Sigmoid colon (tissue), 7 donors: ENCODE measurements at places on chromosomes 4 and X.

GRCh38 chr4:25361253-25361652 is 15.8 kb upstream of the ANAPC4 start:
- H3K4me3 ChIP-seq = no peak overlapping the region
- H3K4me1 ChIP-seq = no peaks in the 10 kb centered on the region
- H3K27me3 ChIP-seq = no peaks in the 10 kb centered on the region
- DNase-seq = no peak

- no peaks in the 10 kb centered on the region for H3K4me1 ChIP-seq
- DNase-seq = no peak
- no peak overlapping the region for H3K4me3 ChIP-seq
- no peaks in the 10 kb centered on the region for H3K27me3 ChIP-seq
These were observed 111.5 kb downstream of the GNL3L start for GRCh38 chrX:54641530-54641929.

DNA sequence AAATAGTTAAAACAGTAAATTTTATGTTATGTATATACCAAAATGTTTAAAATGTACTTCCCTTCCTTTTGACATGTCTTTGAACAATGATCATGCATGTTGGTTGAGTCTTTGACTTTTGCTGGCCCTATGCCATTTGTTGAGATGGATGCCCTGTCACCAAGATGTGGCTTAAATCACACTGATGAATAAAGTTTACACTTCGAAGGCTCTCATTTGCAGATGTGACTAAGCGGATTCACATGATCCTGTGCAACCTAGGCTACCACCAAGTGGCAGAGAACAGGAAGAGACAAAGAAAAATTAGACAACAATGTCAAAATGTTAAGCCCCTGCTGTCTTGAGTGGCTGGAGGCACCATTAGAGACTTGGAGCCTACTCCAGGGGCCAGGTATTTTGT is 139.9 kb downstream of the RAB28 start:
- no peaks in the 10 kb centered on the region for H3K36me3 ChIP-seq
- H3K4me1 ChIP-seq = no peaks in the 10 kb centered on the region
- no peak overlapping the region for H3K27ac ChIP-seq
- no peaks in the 10 kb centered on the region for H3K27me3 ChIP-seq

DNA sequence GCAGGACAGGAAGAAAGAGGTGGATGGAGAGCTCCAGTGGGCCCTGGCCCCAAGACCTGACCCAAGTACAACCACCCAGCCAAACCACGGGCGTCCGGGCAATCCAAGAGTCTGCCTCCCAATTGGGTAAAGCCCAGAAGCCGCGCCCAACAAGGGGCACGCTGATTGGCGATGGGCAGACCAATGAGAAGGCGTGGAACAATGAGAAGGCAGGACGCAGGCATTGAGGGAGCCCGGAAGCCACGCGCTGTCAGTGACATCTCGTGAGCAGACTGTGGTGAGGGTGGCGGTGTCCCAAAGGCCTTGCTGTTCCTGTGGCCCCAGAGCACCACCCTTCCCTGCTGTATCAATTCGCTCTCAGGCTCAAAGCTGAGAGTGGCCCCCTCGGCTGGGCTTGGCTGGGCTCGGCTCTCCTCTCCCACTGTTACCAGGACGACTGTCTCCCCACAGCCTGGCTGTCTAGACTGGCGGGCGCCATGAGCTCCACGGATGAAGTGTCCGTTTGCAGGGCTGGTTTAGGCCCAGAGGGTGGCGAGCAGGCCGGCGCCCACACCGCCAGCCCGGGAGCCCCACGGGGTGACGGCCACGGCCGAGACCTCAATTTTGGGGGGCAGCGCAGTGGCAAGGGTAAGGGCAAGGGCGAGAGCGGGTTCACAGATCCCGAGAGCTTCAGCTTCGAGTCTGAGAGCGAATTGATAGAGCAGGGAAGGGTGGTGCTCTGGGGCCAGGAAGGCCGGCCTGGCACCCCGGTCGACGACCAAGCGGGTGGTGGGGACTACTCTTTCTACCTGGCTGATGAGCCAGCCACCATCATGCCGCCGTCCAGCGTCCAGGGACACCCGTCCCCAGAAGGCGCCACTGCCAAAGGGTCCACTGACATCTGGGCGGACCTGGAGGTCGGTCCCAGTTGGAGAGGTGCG is at the start of gene LOC101059915:
LOC101059915 (plus strand) TSS at position 219 of the 920 bp plus-strand sequence.
- no peak for DNase-seq
- H3K4me3 ChIP-seq = no peak within 1 kb of the TSS
- H3K27ac ChIP-seq = no peak within 1 kb of the TSS
- no peaks in the 10 kb centered on the region for H3K4me1 ChIP-seq

DNA sequence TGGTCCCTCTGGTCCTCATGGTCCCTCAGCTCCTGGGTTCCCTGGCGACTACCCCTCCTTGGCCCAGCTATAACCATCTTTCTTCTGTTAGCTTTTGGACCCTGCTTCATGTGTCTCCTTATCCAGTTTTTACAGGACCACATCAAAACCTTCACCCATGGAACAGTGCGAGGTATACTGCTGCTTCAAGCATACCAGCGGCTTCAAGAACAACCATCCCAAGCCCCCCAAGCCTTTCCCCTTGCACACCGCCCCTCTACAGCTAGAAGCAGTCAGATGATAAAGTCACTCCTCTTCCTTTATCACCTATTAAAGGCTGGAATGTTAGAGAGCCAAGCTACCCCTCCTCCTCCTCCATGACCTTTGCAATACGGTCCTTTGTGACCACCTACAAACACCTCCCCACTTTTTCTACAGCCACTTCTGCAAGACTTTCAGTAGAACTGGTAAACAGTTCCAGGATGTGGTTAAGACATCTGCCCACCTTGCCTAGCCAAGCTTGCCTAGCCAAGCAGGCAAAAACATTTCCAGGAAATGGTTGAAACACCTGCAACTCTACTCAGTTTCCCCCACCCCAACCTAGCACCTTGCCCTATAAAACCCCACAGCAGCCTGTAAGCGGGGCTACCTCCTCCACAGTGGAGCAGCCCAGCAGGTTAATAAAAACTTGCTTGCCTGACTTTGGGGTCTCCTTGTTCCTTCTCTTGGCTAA is 125.7 kb downstream of the ZC4H2 start:
- no peaks in the 10 kb centered on the region for H3K36me3 ChIP-seq
- no peak overlapping the region for H3K27ac ChIP-seq
- no peak overlapping the region for H3K4me3 ChIP-seq
- no peaks in the 10 kb centered on the region for H3K27me3 ChIP-seq

DNA sequence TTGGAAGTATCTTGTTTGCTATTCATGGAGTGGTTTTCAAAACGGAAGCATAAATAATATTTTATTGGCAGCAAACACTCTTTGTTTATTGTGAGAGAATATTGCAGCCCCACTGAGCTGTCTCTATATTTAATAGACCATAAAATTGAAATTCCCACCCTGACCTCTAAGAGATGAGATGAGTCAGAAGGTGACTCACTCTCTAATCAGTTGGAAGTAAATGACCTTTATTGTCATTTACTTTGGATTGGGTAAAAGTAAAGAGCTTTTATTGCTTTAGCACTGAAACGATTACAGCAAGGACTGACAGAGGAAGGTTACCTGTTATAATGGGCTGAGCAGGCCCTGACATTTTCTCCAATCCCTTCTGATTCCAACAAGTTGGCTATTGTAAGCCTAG is 55.0 kb downstream of the SYTL5 start:
- no peak overlapping the region for H3K4me3 ChIP-seq
- H3K36me3 ChIP-seq = no peaks in the 10 kb centered on the region
- DNase-seq = no peak

GRCh38 chr4:13546941-13547484 is 2.7 kb upstream of the NKX3-2 start:
- peaks cover 66% of the 10 kb centered on the region for H3K4me1 ChIP-seq
- H3K27me3 ChIP-seq = peaks cover 3% of the 10 kb centered on the region

- H3K27me3 ChIP-seq = no peaks in the 10 kb centered on the region
- H3K4me1 ChIP-seq = no peaks in the 10 kb centered on the region
- H3K36me3 ChIP-seq = no peaks in the 10 kb centered on the region
- no peak overlapping the region for H3K4me3 ChIP-seq
- H3K27ac ChIP-seq = no peak overlapping the region
- DNase-seq = no peak
These were observed 66.3 kb upstream of the MAD2L1 start for GRCh38 chr4:120132935-120133334.
